ENCODE measurements at places on chromosomes 4 and X. TPM values are rescaled to one million over a fixed set of nuclear protein-coding genes. Genes with fewer than 3 reads are reported as not detected.

GRCh38 chrX:153060095-153060445 lies 3.8 kb downstream of the PNMA3 start:
- H3K4me3 ChIP-seq = no peak overlapping the region
- no peaks in the 10 kb centered on the region for H3K4me1 ChIP-seq
- H3K27ac ChIP-seq = no peak overlapping the region

- no peaks in the 10 kb centered on the region for H3K27me3 ChIP-seq
- H3K4me1 ChIP-seq = no peaks in the 10 kb centered on the region
- no peak overlapping the region for H3K27ac ChIP-seq
- no peaks in the 10 kb centered on the region for H3K36me3 ChIP-seq
Observed at GRCh38 chr4:120318196-120318846, 251.7 kb upstream of the MAD2L1 start.

DNA sequence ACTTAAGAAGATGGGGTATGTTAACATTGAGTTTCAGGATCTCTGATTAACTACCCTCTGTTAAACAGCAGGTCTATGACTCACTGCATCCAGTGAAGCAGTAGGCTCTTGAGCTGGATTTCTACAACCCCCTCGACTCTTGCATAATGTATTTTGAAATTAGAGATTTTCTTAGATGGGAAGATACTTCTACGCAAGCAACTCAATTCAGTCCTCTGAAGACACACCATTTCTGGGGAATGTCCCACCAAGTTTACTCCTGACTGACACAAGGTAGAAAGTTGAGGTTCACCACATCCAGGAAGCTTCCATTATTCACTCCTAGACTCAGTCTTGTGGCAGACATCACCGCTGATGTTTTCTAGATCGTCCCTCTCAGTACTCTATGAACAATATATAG lies 12.9 kb downstream of the PALLD start:
- H3K36me3 ChIP-seq = no peaks in the 10 kb centered on the region
- H3K4me3 ChIP-seq = no peak overlapping the region
- H3K27me3 ChIP-seq = no peaks in the 10 kb centered on the region
- H3K27ac ChIP-seq = no peak overlapping the region
- no peaks in the 10 kb centered on the region for H3K4me1 ChIP-seq
- peak; percentile 80 for DNase-seq

KDR gene
- total RNA-seq = 0.26 TPM

DNA sequence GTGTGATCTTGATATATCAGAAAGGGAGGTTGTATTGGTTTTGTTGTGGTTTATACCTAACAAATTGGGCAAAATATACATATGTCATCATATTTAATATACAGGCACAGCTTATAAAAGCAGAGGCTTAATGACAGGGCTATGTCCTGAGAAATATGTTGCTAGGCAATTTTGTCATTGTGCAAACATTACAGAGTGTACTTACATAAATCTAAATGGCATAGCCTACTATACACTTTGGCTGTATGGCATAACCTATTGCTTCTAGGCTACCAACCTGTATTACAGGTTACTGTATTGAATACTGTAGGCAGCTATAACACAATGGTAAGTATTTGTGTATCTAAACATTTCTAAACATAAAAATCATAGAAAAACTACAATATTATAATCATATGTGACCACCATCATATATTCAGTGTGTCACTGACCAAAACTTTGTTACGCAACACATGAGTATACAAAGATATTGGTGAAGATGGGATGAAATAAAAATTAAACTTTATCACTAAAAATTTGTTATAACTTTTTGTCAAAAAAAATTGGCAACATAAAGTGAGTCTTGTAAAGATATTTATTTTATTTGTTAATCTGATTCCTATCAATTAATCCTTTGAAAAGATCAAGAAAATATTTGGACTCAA lies 414.0 kb upstream of the HS3ST1 start:
- no peaks in the 10 kb centered on the region for H3K4me1 ChIP-seq
- no peak overlapping the region for H3K27ac ChIP-seq
- H3K27me3 ChIP-seq = no peaks in the 10 kb centered on the region
- no peak for DNase-seq
- H3K36me3 ChIP-seq = no peaks in the 10 kb centered on the region

- DNase-seq = peak; percentile 92
- no peaks in the 10 kb centered on the region for H3K27me3 ChIP-seq
- peak overlapping the region; percentile 48 for H3K4me3 ChIP-seq
- H3K27ac ChIP-seq = peak overlapping the region; percentile 50
- H3K4me1 ChIP-seq = no peaks in the 10 kb centered on the region
Observed at GRCh38 chrX:149539283-149540130, 1.3 kb upstream of the EOLA1 start.

DNA sequence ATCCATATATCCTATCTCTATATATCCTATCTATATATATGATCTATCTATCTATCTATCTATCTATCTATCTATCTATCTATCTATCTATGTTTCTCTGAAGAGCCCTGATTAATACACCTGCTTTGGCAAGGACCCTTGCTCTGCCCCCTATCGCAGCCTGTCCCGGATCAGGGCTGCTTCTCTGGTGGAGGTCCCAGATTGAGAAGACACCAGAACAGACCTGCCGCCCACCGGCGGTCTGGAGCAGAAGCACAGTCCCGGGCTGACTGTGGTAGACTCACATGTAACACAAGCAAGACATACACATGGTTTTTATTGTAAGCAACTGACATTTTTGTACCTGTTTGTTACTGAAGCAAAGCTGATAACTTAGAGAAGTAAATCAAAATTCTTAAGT lies 52.8 kb downstream of the ING2 start:
- no peaks in the 10 kb centered on the region for H3K27me3 ChIP-seq
- H3K4me3 ChIP-seq = no peak overlapping the region
- no peak overlapping the region for H3K27ac ChIP-seq
- no peaks in the 10 kb centered on the region for H3K36me3 ChIP-seq
- no peaks in the 10 kb centered on the region for H3K4me1 ChIP-seq

GRCh38 chrX:10902001-10902400 lies 209.1 kb upstream of the HCCS start:
- H3K36me3 ChIP-seq = no peaks in the 10 kb centered on the region
- no peak overlapping the region for H3K27ac ChIP-seq
- no peaks in the 10 kb centered on the region for H3K27me3 ChIP-seq
- no peak overlapping the region for H3K4me3 ChIP-seq
- peak; percentile 40 for DNase-seq

SPARCL1 gene
- 2.3 TPM for total RNA-seq

DNA sequence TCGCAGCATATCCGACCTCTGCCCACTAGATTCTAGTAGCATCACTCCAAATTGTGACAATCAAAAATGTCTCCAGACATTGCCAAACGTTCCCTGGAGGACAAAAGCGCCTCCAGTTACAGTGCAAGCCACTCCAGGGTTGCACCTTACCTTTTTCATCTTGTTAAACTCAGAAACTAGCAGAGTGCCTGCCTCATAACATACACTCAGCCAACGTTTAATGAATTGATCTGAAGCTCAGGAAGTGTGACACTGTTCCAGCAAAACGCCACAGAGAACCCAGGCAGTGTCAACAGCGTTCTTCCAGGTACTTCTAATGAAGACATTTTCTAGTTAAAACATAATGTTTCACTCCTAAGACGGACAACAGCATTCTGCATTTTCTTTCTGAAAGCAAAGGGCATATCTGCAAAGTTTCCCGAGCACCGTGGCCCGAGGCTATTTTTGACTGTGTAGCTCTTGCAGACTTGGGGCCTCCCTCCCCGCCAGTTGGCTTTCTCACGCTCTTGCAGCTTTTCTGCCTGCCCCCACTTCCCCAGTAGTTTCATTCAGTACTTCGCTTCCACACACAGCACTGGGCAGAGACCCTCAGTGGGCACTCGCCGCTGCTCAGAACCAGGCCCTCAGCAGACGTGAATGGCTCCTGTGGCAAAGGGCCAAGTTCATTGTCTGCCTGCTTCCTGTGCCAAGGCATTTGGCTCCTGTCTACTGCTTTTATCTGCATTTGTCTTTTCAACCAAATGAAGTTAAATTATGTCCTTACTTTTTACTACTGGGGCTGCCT lies 133.4 kb upstream of the TTC29 start:
- no peak overlapping the region for H3K4me3 ChIP-seq
- DNase-seq = peak; percentile 23
- H3K36me3 ChIP-seq = no peaks in the 10 kb centered on the region
- no peak overlapping the region for H3K27ac ChIP-seq
- H3K4me1 ChIP-seq = no peaks in the 10 kb centered on the region
- H3K27me3 ChIP-seq = no peaks in the 10 kb centered on the region

GRCh38 chrX:19776753-19777152 lies 110.6 kb downstream of the SH3KBP1 start:
- H3K27ac ChIP-seq = no peak overlapping the region
- H3K27me3 ChIP-seq = no peaks in the 10 kb centered on the region
- DNase-seq = no peak
- H3K36me3 ChIP-seq = no peaks in the 10 kb centered on the region
- H3K4me3 ChIP-seq = no peak overlapping the region

DNA sequence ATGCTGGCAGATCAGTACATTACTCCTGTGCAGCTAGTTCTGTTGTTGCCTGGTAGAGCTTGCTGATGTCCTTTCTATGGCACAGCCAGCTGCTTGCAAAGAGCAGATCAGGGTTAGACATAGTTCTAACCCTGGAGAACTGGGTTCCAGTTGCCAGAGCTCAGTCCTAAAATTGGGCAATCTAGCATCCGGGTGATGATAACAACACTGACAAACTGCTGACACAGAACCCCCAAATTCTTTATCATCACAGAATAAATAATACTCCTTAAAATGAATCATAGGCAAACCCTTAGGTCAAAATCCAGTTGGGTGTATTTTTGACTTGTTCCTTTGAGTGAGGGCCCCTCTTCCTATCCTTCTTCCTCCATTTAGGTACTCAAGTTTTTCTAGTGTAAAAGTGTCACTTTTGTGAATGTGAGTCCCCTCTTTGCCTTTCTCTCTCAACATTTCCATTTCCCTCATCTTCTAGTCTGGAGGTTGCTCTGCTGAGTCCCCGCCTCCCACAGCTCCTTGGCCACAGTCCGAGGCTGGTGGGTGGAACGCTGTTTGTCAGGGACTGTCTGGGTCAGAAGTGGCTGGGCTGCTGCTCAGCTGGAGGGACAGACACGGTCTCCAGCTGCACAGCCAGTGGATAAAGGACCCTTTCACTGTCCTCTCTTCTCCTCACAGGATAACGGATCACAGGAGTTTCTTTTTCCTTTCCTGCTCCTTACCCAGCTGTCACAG lies 93.6 kb upstream of the RASGEF1B start:
- no peak overlapping the region for H3K27ac ChIP-seq
- no peak overlapping the region for H3K4me3 ChIP-seq
- DNase-seq = peak; percentile 37
- peaks cover 3% of the 10 kb centered on the region for H3K4me1 ChIP-seq
- H3K36me3 ChIP-seq = no peaks in the 10 kb centered on the region

RNF128 gene
- 8.1 TPM for total RNA-seq

DNA sequence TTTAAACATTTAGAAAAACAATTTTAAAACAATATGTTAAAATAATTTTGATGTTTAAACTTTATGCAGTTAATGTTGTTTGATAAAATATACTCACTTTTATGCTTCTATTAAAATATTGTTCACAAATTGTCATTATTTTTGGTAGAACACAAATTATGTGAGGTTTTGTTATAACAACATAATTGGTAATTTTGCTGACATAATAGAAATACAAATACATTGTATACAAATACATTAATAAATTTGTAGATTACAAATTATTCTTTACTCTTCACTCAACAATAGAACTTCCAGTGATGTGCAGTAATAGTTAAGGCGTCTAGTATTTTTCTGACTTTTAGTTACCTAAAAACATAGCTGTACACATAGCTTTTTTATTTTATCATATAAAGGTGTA lies 1472.4 kb upstream of the ADGRL3 start:
- no peaks in the 10 kb centered on the region for H3K36me3 ChIP-seq
- no peaks in the 10 kb centered on the region for H3K4me1 ChIP-seq
- H3K4me3 ChIP-seq = no peak overlapping the region
- H3K27ac ChIP-seq = no peak overlapping the region
- no peak for DNase-seq

CRLF2 gene
- total RNA-seq = not detected

GRCh38 chrX:24242649-24243175 lies 71.2 kb downstream of the SUPT20HL2 start:
- peak; percentile 18 for DNase-seq
- H3K4me3 ChIP-seq = no peak overlapping the region
- H3K36me3 ChIP-seq = no peaks in the 10 kb centered on the region
- no peaks in the 10 kb centered on the region for H3K27me3 ChIP-seq

DNA sequence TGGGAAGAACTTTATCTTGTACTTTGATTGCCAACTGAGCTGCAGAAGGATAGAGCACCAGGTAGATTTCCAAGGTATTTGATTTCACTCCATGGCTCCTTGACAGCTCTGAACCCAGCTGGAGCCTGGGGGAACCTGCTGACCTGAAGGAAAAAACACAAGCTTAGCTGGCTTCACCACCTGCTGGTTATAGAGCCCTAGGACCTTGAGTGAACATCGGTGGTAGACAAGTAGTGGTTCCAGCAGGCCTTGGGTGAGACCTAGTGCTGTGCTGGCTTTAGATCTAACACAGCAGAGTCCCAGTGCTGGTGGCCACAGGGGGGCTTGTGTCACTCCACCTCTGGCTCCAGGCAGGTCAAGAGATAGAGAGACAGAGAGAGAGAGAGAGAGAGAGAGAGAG lies 1102.6 kb downstream of the ADGRL3 start:
- H3K4me1 ChIP-seq = no peaks in the 10 kb centered on the region
- H3K27ac ChIP-seq = no peak overlapping the region
- DNase-seq = no peak
- H3K36me3 ChIP-seq = no peaks in the 10 kb centered on the region

DNA sequence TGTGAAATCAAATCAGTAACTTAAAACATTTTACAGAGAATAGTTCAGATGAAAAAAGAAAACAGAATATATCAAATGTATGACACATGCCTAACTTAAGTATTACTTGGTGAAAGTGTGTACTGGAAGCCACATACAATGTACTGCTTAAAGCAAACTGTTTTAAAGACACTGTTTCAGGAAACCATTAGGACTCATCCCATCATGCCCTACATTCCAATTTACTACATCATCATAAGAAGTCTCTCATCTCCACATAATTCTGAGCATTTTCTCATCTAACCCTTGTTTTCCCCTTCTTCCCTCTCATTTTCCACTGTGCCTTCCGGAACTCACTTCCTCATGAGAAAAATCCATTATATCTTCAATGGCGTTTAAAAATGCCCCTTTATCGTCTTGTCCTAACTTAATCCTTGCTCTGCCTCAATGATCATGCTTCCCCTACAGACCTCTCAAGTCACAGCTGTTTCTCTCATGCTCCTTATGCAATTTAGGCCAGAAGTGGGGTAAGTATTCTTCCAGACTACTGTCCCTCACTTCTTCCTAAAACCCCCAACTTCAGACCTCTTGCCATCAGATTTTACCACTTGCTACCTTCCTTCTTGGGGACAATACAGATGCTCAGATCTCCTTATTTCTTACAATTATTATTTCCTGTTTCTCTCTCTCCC lies 26.8 kb upstream of the FGF5 start:
- H3K27me3 ChIP-seq = no peaks in the 10 kb centered on the region
- no peaks in the 10 kb centered on the region for H3K36me3 ChIP-seq
- H3K27ac ChIP-seq = peak overlapping the region; percentile 92
- H3K4me3 ChIP-seq = no peak overlapping the region

GPR143 gene
- total RNA-seq = not detected

MAGEB10 gene
- total RNA-seq = not detected

- H3K36me3 ChIP-seq = no peaks in the 10 kb centered on the region
- H3K4me1 ChIP-seq = peaks cover 3% of the 10 kb centered on the region
- H3K27ac ChIP-seq = no peak overlapping the region
- no peaks in the 10 kb centered on the region for H3K27me3 ChIP-seq
- DNase-seq = no peak
Observed at GRCh38 chr4:48190839-48191238, 56.8 kb upstream of the TXK start.

- no peak for DNase-seq
- H3K4me1 ChIP-seq = no peaks in the 10 kb centered on the region
Observed at GRCh38 chrX:73214426-73215094, at the start of gene NAP1L2. Gene NAP1L2, minus strand, starts transcription at chrX:73214851. Its CDS starts 359 bp downstream, at chrX:73214492.

All from fibroblast of lung (primary cell).